D341Med (cell line): ENCODE measurements at places on chromosomes 2 and 18.

GRCh38 chr2:9230051-9230802 is 23.6 kb downstream of the ASAP2 start:
- DNase-seq = no peak

- no peak for DNase-seq
Measured at GRCh38 chr2:157856187-157856515, 20.0 kb downstream of the ACVR1 start.

GRCh38 chr2:207167099-207167923 is 1.6 kb upstream of the KLF7 start:
- DNase-seq = no peak

- no peak for DNase-seq
Measured at GRCh38 chr2:169071455-169071854, 2.1 kb downstream of the DHRS9 start.

GRCh38 chr18:74796841-74797576 is 199.3 kb downstream of the ZNF407 start:
- DNase-seq = no peak

GRCh38 chr2:55163274-55163721 is 68.8 kb downstream of the CLHC1 start:
- DNase-seq = no peak

- DNase-seq = no peak
Measured at GRCh38 chr2:182818925-182819324, 47.5 kb downstream of the FRZB start.

DNA sequence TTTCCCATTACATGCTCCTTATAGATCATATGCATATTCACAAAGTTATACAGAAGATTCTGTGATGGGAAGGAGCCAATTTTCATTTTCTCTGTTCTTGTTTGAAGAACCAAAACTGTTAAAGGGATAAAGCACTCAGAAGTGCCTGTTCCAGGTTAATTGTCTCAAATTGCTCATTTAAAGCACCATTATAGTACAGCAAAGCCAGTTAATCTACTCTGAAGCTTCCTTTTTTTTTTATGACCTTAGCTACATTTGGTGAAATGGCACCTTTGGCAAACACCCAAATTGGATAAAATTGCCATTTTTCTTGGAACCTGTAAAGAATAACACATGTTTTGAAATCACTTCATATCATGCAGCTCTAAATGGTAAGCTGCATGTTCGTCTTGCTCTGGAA is 1092.3 kb downstream of the BCL11A start:
- DNase-seq = no peak

DNA sequence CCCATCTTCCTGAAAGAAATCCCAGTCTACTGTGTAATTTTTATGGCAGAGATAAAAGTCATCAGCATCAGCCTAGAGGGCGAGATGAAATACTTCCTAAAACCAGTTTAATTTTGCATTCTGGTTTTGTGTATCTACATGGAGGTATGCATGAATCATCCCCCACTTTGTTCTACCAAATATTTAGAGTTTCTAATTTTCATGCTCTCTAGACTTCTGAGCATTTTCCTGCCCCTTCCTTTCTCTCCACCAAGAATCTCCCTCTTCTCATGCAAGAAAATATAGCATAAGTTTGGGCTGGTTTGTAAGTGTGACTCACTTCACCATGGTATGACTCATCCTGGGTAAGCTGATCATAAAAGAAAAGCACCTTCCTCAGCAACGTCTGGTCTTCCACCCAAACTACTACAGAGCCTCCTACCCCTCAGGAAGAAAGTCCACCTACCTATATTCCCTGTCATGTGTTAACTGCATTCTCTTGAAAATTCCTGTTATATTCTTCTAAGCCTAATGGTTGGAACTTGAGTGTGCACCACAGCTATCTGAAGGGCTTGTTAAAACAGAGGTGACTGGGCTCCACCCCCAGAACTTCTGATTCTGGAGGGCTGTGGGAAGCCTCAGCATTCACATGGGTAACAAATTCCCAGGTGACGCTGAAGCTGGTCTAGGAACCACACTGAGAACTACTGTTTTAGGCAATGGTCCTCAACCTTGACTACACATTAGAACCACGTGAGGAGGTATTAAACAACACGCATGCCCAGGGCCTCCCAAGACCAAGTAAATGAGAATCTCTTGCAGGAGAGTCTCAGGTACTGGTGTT is 37.4 kb upstream of the RAPGEF4 start:
- DNase-seq = no peak
